ENCODE measurements at places on chromosomes 6 and 20.

DNA sequence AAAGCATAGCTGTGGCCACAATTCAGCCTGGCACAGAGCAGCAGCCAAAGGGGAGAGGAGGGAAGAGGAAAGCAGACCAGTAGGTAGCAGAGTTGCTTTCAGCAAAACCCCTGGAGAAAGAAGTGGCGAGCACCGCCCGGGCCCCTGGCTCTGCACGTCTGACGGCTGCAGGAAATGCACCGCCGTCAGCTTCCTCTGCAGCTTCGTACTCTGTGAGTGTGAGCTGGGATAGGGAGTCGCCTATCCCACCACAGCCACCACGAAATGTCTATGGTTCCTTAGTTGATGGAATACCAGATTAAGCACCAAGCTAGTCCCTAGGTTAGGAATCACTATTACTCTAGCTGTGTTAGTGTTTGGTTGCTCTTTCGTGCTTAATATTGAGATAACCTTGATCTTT, 79.9 kb upstream of the NAA20 start:
- DNase-seq, result no peak

- no peak for DNase-seq
Measured at GRCh38 chr20:62413896-62414481, 6.9 kb upstream of the CABLES2 start.

DNA sequence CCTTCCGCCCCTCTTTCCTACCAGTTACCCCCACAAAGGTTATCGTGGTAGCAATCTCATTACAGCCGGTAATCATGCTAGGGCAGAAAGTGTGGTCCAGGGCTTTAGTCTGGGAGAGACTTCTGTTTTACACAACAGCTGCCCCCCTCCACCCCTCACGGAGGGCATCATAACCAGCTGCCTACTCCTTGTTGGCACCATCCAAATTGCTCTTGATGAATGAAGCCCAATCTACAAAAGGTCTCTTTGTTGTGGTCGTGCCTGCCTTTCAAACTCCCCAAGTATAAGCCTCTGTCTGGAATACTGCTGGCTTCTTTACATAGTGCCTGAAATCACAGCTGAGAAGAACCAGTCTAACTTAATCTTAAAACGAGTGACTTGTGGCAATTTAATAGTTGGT, 157.9 kb downstream of the INSM1 start:
- DNase-seq, result no peak

- DNase-seq, result no peak
Measured at GRCh38 chr20:56347628-56348304, 11.0 kb upstream of the FAM210B start.

- DNase-seq, result no peak
Measured at GRCh38 chr6:27156874-27157458, 90.5 kb upstream of the PRSS16 start.

DNA sequence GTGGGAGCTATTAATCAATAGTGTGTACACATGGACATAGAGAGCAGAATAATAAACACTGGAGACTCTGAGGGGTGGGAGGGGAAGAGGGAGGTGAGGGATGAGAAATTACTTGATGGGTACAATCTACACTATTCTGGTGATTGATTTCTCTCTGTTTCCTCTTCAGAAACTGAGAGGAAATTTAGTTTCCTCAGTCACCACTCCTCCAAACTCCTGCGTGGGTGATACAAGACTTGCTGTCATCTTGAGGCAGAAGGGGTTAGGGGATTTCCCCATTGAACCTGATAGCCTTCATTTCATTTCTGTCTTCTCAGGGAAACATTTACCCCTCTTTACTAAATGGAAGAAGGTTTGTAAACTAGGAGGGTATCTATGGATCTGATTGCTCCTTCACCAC, 84.3 kb upstream of the ESR1 start:
- no peak for DNase-seq

DNA sequence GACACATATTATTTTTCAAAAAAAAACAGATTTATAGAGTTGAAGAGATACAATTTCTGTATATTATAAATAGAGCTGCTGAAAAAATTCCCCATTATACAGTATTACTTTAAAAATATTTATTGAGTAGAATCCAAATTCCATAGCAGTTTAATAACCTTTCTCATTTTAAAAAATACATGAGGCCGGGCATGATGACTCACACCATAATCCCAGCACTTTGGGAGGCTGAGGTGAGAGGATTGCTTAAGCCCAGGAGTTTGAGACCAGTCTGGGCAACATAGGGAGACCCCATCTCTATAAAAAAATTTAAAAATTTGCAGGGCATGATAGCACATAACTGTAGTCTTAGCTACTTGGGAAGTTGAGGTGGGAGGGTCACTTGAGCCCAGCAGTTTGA, 13.0 kb downstream of the ATRN start:
- no peak for DNase-seq

Measured in activated CD8-positive, alpha-beta memory T cell treated with anti-CD3 and anti-CD28 coated beads for 1 hour (primary cell).